Activated CD4-positive, alpha-beta T cell treated with anti-CD3 and anti-CD28 coated beads for 48 hours (primary cell): ENCODE measurements at places on chromosomes 5 and 9.
A peak's percentile ranks its signal among the peaks of the same experiment; 100 is the strongest.

DNA sequence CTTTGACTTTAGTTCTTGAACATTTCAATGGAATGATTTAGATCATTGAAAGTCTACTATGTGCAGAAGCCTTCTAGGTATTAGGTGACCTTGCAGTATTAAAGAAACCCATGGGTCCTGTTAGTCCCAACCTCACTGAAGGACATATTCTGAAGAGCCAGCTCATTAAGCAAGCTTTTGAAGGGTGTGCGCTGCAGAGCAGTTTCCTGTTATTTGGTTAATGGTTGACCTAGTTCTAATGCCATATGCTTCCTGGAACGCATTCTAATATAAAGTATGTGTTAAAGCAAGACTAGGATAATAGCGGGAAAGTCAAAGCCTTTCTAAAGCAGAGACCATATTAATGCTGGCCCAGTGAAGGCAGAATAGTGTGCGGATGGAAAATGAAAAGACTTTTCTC is 20.1 kb downstream of the ZNF462 start:
- no peak for DNase-seq

- DNase-seq, result no peak
Observed at GRCh38 chr5:151005950-151006576, 14.3 kb upstream of the GPX3 start.

DNA sequence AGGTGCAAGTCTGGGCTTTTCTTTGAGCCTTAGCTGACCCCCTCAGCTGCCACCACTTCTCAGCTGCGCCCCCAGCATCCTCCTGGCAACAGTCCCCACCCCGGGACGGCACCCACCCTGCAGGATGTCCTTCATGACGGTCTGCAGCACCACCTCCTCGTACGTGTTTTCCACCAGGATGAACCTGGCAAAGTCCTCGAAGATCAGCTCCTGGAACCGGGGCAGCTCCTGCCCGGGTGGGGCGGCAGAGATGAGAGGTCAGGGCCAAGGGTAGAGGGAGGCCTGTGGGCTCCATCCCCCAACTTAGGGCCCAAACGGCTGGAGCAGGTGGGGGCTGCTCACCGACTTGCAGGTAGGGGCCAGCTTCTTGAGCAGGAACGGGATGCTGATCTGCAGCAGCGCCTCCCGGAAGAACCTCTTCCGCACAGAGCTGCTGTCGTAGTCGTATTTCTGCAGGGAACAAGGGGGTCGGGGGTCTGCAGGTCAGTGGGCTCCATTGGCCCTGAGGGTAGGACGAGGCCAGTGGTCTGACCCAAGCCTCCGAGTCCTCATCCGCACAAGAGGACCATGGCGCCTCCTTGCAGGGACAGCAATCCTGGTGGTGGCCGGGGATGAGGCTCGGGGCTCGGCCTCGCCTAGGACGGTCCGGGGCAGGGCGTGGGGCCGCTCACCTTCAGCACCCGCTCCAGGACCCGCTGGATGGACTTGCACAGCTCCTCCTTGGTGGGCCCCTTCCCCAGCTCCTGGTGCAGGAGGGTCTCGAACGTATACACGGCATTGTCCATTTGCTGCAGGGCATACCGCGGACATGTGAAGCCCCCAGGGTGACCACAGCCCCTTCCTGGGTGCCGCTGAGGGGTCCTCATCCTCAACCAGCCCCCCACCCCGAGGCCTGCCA is 56.7 kb downstream of the LRSAM1 start:
- no peak for DNase-seq

GRCh38 chr5:173473288-173473687 is 143.2 kb downstream of the BOD1 start:
- DNase-seq, result no peak

DNA sequence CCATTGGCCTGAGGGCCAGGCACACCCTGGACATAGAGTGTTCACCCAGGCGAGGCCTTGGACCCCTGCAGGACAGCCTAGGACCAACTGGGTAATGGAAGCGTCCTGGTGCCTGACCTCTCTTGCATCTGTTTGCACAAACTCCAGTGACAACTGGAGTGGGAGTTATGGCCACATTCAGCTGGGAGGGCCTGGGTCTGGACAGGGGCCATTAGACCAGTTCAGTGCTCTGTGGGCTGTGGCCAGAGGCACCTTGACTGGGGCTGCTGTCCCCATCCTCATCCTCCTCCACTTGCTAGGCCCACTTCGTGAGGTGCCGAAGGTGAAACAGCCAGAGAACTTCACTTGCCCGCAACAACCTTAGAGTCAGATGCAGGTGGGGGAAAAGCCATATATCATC is 372.7 kb upstream of the IRX1 start:
- DNase-seq, result no peak

DNA sequence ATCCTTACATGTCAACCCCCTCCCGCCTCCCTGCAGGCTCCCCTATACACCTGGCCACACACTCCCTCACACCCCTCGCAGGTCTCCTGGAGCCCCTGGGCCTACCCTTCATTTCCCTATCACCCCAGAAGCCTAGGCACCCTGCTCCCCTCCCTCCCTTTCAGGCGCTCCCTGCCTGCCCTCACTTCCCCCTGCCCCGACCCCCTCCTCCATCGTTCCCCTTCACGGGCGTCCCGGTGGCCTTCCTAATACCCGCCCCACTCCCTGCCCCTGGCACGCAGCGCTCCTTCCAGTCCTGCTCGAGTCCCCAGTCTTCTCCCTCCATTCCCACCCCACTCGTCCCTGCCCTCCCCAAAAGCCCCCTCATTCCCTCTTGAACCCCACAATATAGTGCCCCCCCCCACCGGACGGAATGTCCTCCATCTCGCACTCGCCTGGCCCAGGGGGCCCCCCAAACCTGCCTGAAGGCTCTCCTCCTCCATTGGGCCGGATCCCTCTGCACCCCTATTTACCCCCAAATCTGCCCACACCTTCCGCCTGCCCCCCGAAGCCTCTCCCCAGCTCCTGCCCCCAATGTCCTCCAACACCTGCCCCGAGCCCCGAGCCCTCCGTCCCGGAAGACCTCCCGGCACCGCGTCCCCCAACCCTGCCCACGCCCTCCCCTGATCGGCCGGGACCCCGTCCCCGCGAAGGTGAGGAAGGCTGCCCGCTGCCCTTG is 746 bp downstream of the STRBP start:
- DNase-seq, result peak; percentile 11

- peak; percentile 45 for DNase-seq
Observed at GRCh38 chr5:172005708-172006320, 624 bp downstream of the FBXW11 start.

GRCh38 chr9:79847074-79847473 is 275.3 kb downstream of the TLE4 start:
- no peak for DNase-seq

- DNase-seq, result no peak
Observed at GRCh38 chr9:6171667-6172066, 43.9 kb upstream of the IL33 start.

- DNase-seq, result no peak
Observed at GRCh38 chr5:143554187-143554717, 150.8 kb upstream of the NR3C1 start.

DNA sequence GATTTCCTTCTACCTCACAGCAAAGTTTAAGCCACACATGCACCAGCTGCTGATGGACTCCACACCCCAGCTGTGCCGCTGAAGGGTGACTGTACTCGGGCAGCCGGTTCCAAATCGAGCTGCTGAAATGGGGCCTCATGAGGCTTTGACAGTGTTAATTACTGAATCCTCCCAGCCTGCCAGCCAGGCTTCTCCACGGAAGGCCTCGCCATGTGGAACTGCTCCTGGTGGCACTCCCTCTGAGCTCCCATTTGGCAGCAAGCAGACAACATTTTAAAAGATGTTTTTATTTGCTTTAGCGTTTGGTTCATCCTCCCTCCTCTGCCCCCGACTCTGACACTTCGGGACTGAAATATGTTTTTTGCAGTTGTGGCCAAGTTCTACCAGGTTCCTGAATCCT is 479.4 kb upstream of the MPDZ start:
- DNase-seq, result no peak

DNA sequence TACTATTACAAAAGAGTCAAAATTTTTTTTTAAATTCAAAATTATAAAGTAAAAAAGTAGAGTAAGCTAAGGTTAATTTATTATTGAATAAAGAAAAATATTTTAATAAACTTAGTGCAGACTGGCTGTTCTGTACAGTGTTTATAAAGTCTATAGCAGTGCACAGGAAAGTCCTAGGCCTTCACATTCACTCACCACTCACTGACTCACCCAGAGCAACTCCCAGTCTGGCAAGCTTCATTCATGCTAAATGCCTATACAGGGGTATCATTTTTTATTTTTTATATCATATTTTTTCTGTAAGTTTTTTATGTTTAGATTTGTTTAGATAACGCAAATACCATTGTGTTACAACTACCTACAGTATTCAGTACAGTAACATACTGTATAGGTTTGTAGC is 700.7 kb upstream of the GRAMD2B start:
- no peak for DNase-seq

DNA sequence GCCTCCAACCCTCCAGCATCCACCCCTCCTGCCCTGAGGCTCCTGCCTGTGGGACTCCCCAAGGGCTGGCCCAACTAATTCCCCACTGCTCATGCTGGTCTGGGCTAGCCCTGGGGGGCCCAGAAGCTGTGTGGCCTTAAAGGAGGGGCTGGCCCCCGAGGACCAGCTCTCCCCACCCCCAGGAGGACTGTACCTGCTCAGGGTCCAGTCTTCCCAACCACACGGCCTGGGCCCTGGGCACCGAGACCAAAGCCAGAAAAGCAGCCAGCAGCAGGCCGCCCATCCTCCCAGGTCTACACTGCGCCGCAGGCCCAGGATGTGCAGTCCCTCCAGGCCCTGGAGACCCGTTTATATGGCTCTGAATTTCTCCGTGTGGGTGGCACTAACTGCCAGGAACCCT is at the start of gene LCN6:
TSS of gene LCN6 (minus strand) at position 325 of the 400 bp plus-strand sequence. CDS start at position 283, 42 bp downstream.
- DNase-seq, result no peak

GRCh38 chr9:21121079-21121478 is 20.6 kb downstream of the IFNW1 start:
- no peak for DNase-seq

GRCh38 chr5:68454766-68455165 is 239.2 kb downstream of the PIK3R1 start:
- no peak for DNase-seq

DNA sequence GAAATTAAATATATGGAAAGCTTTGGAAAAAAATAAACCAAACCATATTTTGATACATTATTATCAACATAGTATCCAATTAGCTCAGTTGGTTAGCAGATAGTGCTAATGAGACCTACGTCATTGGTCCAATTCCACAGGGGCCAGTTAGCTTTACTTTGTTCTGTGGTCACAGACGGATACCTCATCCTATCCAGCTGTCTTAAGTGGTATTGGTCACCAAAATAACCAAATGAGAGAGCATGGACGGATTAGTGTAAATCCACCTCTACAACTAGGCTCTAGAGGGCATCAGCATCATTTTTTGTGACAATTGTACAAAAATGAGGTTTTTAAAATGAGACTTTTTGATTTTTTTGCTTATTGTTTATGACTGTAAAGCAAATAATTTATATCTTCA is 364.2 kb downstream of the KIAA0825 start:
- no peak for DNase-seq

DNA sequence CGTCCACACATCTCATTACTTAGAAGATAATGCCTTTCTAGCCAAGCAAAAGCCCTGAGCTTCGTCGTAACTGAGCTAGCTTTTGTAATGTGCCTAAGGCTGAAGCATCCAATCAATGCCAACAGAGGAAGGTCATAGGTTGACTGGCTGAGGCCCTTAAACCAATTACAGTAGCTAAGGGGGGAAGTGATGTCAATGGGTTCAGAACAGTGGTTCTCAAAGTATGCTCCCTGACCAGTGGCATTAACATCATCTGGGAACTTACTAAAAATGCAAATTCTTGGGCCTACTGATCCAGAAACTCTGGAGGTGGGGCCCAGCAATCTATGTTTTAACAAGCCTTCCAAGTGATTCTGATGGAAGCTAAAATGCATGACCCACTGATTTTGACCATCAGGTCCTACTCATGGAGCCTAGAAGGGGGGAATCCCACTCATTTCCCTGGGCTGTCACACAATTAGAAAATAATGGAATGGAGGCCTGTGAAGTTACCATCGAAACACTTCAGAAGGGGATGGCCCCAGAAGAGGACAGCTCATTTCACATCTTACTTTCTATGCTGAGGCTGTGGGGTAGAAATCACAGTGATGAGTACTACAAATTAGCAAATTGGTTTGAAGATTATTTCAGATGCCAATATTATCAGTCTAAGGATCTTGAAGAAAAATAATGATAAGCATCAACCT is 4.8 kb upstream of the VLDLR start:
- DNase-seq, result no peak

DNA sequence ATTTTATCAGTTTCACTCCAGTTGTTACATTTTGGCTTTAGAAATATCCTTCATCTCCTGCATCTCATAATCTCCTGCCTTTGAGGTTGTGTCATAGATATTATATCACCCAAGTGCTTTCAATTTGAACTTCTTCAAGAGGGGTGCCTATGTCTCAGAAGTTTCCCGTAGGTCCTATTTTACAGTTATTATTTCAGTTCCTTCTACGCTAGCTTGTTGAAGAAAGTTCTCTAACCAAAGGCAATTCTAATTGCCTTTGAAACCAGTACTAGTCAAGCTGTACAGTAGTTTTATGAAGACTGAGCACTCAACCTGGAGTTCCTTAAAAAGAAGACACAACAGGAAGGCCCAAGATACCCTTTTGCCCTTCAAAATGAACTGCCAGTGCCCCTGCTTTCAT is 116.4 kb downstream of the ZCCHC7 start:
- DNase-seq, result no peak

GRCh38 chr5:6837519-6838110 is 124.4 kb downstream of the TENT4A start:
- DNase-seq, result peak; percentile 55

DNA sequence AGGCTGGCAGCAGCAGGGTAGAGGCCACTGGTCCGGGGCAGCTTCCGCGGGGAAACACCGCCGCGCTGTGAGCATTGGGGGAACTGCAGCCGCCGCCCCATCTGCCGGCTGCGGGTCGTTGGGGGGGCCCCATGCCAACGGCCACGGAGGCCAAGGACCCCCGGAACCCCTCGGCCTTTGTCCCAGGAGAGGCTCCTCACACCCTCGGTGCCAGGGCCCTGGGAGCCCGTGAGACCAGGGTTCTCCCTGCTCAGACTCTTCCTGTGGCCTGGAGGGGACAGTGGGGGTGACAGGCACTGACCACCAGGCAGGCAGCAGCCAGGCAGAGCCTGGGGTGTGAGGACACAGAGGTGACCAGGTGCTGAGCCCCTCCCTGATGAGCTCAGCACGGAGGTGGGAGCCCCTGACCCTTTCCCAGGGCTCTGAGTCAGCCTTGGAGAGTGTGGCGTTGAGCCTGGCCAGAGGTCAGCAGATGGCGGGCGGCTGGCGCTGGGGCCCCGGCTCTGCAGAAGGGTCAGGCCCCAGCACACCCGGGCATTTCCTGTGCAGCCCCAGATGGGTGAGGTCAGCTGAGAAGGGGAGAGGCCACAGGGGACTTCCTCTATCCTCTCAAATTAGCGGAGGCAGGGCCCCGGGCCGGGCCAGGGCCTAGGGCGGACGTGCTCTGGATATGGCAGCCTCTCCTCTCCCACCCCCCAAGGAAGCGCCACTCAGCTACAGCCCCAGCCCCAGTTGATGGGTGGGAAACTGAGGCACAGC is 17.9 kb upstream of the EGFL7 start:
- DNase-seq, result peak; percentile 87

- DNase-seq, result no peak
Observed at GRCh38 chr5:140220698-140221064, 45.7 kb downstream of the CYSTM1 start.

- DNase-seq, result no peak
Observed at GRCh38 chr5:84478603-84479002, 93.9 kb upstream of the EDIL3 start.

GRCh38 chr9:106500171-106500570 is 362.8 kb upstream of the ZNF462 start:
- DNase-seq, result no peak
